ENCODE measurements at places on chromosomes 7 and 10. TPM values are rescaled to one million over a fixed set of nuclear protein-coding genes. Genes with fewer than 3 reads are reported as not detected.

HOXA1 gene
- 0.75 TPM for total RNA-seq

AKR1C3 gene
- 63.6 TPM for total RNA-seq

CDNF gene
- total RNA-seq: 0.61 TPM

FEZF1 gene
- total RNA-seq: not detected

SPDYE11 gene
- not detected for total RNA-seq

FAM204A gene
- total RNA-seq: 51.0 TPM

BAMBI gene
- total RNA-seq: 12.9 TPM

LRGUK gene
- 0.49 TPM for total RNA-seq

FAM20C gene
- total RNA-seq: 58.8 TPM

CCDC7 gene
- 23.6 TPM for total RNA-seq

FAM24B gene
- 3.6 TPM for total RNA-seq

COMTD1 gene
- total RNA-seq: 21.8 TPM

SPDYE16 gene
- total RNA-seq: 0.90 TPM

ELMO1 gene
- 53.8 TPM for total RNA-seq

PTPRN2 gene
- total RNA-seq: 4.9 TPM

TMEM26 gene
- 0.46 TPM for total RNA-seq

LRMDA gene
- 20.0 TPM for total RNA-seq

COL26A1 gene
- total RNA-seq: 0.58 TPM

ZNF467 gene
- 35.3 TPM for total RNA-seq

GNGT1 gene
- not detected for total RNA-seq

Data from upper lobe of right lung (tissue), 1 donor.